ENCODE measurements at places on chromosomes 5 and 9.
A peak's percentile ranks its signal among the peaks of the same experiment; 100 is the strongest.

DNA sequence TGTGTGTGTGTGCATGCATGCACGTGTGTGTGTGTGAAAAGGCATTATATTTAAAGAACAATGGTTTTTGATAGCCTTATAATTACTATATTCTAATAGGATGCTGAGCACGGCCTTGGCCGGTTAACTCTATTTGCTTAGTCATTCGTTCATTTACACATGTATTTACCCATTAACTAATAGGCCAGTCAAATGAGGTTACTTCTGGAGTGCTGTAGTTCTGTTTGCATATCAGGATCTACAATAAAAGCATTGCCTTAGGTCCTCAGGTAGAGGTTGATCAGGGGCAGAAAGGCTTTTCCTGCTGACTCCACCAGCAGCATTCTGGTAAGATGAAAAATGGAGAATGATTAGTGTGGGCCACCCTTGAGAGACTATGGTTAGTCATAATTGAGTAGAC lies 219.0 kb downstream of the COMMD10 start:
- DNase-seq: no peak

DNA sequence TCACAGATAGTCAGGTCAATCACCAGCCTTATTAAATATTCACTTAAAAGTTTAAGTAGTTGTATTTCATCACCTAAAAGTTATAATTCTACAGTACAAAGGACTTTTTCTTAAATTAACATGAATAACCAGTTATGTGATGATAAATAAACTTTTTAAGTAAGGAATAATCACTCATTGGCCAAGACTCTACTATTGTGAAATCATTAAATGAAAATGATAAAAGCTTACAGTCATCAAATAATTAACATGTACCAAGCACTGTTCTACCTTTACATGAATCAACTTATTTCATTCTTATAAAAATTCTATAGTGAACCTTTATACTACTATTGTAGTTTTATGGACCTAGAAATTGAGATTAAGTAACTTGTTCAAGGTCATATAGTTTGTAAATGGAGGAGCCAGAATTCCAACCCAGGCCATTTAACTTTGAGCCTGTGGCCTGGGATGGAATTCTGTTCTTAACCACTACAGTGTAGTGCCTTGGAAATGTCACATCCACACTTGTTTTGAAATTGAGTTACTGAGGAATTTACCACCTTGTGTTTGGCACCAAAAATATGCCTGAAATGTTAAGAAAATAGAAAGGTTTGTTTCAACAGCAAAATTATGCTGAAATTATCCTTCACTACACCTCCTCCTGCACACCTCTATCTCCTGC lies 32.8 kb upstream of the MSANTD3 start:
- no peak for DNase-seq

DNA sequence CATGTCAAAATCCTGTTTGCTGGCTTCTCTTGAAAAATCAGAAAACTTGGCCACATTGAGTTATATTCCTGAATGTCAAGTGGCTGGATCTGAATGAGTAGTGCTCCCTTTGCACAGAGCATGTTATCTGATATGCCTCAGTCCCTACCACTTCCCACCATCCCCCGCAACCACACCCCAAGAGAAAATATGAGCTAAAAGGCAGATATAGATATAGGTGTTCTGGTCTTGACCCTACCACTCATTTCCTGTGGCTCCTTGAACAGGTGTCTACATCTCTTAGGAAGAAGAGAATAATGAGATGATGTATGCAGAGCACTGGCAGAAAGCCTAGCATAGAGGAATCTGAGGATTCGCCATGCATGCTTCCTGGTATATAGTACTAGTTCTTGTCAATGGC lies 6.6 kb upstream of the CYSTM1 start:
- DNase-seq: no peak

DNA sequence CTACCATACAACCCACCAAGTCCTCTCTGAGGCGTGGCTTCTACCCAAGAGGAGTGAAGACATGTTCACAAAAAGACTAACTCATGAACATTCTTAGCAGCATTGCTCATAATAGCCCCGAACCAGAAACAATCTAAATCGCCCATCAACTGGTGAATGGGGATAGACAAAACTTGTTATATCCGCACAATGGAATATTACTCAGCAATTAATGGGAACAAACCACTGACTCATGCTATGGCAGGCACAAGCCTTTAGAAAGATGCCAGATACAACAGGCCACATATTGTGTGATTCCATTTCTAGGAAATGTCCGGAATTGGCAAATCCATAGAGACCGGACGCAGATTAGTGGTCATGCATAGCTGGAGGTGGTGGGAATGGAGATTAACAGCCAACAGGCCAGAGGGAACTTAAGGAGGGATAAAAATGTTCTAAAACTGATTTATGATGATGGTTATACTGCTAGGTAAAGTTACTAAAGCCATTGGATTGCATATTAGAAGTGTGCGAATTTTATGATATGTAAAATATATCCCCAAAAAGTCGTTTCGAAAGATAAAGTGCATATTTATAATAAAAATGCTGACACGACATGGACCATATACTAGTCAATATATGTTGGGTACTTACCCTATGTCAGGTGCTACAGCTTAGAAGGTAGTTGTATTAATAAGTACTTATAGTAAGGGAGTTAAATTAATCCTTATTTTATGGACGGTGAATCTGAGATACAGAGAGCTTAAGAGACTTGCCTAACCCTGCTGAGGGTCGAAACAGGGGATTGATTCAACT lies 55.4 kb downstream of the LHX2 start:
- peak; percentile 51 for DNase-seq

- no peak for DNase-seq
These were observed 11.7 kb downstream of the RICTOR start for GRCh38 chr5:39062530-39062929.

DNA sequence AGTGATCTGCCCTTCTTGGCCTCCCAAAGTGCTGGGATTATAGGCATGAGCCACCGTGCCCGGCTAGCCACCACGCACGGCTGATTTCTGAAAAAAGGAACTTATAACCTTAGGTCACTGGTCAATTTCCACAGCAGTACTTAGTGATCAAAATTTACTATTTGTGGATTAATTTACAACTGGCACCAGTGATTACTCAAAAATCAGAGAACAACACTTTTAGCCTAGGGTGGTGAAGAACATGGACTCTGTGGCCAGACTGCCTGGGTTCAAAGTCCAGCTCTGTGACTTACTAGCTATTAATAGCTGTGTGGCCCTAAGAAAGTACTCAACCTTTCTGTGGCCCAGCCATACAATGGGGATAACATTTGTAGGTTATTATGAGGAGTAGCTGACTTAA lies 50.8 kb upstream of the GLRX start:
- no peak for DNase-seq

GRCh38 chr5:162429142-162429541 lies 361.6 kb downstream of the GABRG2 start:
- no peak for DNase-seq

Data from epithelial cell of esophagus (primary cell).